ENCODE measurements at places on chromosomes 2 and 18.

DNA sequence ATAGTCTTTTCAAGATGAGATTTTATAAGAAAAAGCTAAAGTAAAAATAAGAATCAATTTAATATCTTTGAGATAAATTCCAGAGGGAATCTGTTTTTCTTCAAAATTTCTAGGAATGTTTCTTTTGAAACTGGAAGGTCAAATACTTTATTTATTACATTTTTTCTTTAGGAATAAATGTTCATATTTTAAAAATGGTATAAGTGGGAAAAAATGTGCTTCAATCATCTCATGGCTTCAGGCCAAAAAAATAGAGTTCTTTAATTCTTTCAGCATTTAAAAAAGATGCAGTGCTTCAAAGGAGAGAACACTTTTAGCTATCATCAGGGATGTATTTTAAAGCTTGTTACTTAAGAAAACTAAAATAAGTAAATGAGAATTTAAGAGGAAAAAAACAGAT lies 110.6 kb downstream of the NEB start:
- DNase-seq = no peak

- no peak for DNase-seq
Observed at GRCh38 chr2:119483395-119483753, 40.9 kb downstream of the SCTR start.

- DNase-seq = no peak
Observed at GRCh38 chr2:219521066-219521880, 7.0 kb downstream of the ASIC4 start.

GRCh38 chr2:239590276-239590675 lies 189.5 kb upstream of the HDAC4 start:
- DNase-seq = no peak

DNA sequence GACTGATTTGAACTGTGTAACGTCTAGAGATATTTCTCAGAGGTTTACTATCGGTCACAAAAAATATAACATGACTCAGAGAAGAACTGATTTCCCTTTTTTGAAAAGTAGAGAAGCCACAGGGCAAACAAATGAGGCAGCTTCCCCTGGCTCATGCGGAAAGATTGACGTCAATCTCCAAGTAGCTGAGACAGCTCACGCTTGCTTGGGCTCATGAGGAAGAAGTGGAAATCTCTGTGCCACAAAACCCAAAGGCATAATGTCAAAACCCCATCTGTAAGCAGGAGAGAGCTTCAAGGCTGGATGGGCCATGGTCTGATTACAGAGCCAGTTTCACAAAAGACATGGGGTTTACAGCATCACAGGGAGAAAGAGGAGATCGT lies 188.1 kb downstream of the ARL4C start:
- no peak for DNase-seq

- DNase-seq = no peak
Observed at GRCh38 chr18:9691235-9691634, 16.9 kb upstream of the RAB31 start.

DNA sequence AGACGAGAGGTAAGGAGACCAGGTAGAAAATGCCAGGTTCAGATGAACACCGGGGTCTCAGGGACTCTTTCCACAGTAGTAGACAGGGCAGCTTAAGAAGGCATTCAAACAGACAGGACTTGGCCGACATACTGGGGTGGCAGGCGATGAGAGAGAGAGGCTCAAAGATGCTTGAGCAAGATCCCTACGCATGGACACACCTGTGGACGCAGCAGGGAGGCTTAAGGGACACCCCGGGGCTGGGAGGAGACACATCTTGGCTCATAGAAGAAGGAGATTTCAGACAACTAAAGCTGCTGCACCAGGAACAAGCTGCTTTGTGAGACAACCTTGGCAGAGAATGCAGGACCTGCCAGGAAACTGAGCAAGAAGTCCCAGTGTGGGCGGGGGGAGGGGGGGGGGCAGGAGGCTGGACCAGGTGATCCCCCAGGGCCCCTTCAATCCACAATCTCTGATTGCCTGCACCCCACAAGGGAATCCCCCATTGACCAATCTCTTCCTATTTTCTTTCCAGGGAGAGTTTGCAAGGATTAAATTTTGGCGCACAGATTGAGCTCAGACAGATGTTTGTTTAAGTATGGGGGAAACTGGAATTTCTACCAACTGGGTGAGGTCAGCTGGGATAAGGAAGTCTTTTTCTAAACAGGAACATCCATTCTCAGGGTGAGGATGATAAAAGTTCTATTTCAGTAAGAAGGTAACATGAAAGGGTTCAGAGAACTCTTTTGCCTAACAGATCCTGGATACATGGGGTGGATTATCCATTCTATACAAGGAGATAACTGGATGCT lies 400.7 kb downstream of the NBAS start:
- DNase-seq = no peak

DNA sequence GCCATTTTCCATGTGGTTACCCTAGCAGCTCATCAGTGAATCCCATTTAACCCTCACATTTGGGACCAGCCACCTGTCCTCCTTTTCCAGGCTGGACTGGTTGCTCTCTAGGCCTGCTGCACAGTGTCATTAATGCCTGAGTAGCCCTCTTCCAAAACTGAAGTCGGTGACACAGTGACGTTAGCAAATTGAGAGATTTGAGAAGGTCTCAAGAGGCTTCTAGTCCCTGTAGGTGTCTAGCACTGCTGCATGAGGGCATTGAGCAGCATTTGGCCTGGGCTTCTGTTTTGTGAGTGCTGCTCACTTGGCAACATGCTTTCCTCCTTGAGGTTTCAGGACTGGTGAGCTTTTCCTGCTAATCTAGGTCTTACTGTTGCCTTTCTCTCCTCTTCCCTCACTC lies 36.7 kb downstream of the PKP4 start:
- DNase-seq = no peak

- no peak for DNase-seq
Observed at GRCh38 chr2:14127765-14128164, 504.8 kb upstream of the LRATD1 start.

GRCh38 chr2:240363746-240364581 lies 71.5 kb upstream of the GPC1 start:
- no peak for DNase-seq

DNA sequence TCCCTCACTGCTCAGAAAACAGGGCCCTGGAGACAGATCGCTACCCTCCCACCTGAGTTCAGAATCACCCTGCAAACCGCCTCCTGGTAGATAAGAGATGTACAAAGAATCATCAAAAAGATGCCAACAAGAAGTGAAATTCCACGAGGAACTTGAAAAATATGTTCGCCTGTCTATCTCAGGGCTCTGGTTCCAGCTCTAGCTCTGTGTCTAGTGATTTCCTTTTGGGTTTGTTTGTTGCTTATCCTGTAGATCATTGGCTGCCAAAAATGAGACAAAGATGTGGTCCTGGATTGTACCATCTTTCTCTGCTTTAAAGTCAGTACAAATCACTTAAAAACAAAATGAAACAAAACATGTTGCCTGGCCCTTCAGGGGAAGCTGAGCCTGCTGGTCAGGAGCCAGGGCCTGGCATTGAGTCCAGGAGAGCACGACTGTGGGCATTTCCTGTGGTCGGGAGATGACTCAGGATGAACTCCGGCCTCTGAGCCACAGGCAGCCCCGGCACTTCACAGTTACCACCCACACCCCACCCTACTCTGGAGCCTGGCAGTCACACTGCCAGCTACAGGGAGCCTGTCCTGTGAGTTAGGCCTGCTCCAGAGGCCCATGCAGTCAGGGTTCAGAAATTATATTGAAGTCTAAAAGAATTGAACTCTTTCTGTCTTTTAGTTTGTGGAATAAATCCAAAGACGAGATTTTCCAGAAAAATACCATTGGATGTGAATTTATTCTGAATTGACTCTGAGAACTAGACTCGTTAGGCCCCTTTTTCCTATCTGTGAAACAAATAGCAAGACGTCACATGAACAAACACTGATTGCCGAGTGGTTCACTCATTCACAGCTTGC lies 8.0 kb upstream of the ITGB6 start:
- no peak for DNase-seq
